NCI-H2107 (cell line): ENCODE measurements at places on chromosomes 5 and 9.

DNA sequence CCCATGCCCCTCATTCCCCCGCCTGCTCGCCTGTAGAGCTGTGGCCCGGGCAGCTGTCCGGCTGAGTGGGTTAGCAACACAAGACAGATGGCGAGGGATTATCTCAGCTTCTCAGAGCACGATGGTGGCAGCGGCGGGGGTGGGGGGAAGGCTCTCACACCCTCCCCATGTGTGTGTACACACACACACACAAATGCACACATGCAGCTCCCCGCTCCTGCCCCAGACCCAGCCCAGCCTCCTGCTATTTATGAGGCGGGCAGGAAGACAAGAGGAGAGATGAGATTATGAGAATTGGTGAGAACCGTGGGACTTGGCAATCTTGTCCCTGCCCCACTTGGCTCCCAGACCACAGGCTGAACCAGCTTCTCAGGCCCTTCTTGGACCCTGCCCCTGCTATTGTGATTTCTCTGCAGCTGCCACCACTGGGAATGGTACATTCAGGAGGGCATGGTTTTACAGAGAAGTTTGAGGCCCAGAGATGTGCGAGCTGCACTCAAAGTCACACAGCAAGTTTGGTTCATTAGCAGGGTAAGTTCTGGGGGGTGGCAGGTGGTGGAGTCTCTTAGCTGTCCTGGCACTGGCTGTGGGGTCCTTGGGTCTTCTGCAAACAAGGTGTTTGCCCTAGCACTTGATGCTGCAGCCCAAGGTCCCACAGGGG is 51.0 kb upstream of the PSD2 start:
- DNase-seq = no peak

- no peak for DNase-seq
Measured at GRCh38 chr5:691817-692528, 1.2 kb downstream of the TPPP start.

- DNase-seq = no peak
Measured at GRCh38 chr9:121483049-121483448, 16.6 kb downstream of the GGTA1 start.

DNA sequence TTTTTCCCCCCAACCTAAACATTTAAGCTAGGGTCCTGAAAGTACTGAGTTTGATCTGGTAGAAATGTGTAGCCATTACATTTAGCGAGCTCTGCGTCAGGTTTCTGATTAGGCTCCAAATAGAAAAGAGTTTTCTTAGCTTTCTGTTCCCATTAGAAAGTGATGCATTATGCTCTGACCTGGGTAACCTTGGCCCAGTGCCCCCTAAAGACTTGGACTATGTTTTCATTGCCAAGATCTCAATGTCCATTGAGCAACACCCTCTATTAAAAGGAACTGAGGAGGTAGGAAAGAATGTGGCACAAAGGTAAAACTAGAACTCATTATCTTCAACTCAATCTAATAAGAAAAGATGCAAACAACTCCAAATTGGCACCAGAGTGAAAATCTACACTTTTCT is 358.9 kb upstream of the PCSK5 start:
- no peak for DNase-seq

- DNase-seq = no peak
Measured at GRCh38 chr5:133083901-133084300, 32.1 kb downstream of the HSPA4 start.

GRCh38 chr5:1132570-1132969 is 20.7 kb upstream of the SLC12A7 start:
- no peak for DNase-seq

- no peak for DNase-seq
Measured at GRCh38 chr5:173789031-173789920, 98.9 kb upstream of the CPEB4 start.

- DNase-seq = no peak
Measured at GRCh38 chr9:38009035-38009501, 60.0 kb downstream of the SHB start.

DNA sequence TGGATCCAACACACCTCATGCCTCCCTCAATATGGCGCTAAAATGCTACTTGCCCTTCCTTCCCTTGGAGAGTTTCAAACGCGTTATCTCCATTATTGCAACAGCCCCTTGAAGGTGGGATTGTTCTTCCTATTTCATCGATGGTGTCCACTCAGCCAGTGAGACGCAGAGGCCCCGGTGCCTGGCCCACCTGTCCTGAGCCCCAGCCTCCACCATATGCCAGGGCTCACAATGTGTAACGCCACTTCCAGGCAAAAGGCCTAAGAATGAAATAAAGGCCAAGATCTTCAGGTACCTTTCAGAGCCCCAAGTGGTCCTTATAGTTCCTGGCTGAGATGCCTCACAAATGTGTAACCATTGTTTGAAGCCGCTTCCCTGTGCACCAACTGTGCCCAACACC is 170.7 kb upstream of the PHYKPL start:
- DNase-seq = no peak

DNA sequence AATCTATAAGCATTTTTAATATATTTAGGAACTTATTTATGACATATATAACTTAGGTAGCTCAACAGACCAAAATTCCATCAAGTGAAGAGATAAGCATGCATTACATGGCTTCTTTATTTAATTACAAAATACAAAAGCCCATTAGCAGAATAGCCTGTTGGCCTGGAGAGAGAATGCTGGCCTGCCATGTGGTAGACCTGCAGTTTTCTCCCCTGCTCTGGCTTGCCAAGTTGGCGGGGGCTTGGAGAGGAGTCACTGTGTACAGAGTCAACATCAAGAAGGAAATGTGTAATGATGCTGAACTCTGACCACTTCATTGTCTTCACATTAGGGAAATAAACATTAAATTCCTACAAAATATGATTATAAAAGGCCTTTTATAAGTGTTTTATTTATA is 69.8 kb upstream of the CNTLN start:
- no peak for DNase-seq

DNA sequence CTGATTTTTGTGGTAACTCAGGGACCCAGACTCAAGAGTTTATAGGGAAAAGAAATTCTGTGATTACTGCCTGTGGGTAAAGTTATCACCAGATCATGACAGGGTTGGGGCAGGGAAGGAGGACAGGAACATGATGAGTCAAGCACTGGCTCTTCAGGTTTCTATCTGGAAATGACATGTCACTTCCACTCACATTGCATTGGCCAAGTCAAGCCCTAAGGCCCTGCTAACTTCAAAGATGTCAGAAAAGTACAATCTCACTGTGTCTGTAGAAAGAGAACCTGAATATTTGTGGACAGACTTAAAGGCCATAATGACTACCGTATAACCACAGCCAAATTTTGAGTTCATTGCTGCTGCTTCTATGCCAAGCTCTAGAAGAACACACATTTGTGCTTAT is 187.7 kb downstream of the TLE4 start:
- DNase-seq = no peak

GRCh38 chr5:71483355-71483754 is 27.9 kb downstream of the BDP1 start:
- DNase-seq = no peak

- no peak for DNase-seq
Measured at GRCh38 chr5:175710326-175710725, 52.5 kb downstream of the HRH2 start.

DNA sequence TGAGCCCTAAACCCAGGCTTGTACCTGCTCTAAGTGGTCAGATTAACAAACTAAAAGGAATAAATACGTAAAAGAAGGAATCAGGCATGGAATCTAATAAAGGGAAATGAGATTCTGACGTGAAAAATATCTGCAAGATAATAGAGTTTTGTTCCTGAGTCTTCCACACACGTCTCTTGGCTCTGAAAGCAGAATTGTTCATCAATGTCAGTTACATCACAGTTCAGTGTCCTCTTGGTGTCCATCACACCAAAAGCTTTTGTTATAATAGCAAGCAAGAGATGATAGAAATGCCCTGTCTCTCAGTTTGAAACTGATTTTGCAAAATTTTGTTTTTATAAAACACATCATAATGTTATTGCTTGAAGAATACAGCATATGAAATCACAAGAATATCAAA is 34.7 kb upstream of the NMUR2 start:
- no peak for DNase-seq

- DNase-seq = no peak
Measured at GRCh38 chr5:176396330-176396729, 7.8 kb downstream of the HIGD2A start.

DNA sequence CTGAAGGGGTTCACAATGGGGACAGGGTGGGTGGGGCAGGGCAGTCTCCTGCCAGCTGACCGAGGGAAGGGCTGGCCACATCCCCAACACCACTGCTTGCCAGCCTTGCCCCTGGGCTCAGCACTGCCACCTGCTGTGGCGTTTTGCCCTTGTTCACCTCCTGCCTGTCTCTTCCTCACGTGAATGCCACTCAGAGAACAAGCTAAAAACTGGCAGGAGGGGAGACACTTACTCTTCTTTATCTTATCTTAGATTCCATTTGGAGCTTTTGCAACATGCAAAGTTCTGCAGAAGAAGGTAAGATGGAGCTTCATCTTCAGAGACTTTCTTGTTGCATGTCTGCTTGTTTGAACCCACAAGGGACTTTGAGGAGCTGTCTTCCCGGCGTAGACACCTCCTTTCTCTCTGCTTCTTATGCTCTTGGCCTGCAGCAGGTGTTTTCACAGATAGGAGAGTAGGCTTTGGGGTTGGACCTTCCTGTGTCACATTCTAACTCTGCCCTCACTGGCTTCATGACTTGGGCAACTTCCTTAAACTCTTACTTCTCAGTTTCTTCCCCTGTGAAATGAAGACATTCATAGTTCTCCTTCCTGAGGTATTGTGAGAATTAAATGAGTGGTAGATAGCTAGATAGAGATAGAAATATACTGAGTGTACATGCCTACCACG is 4.1 kb downstream of the LRSAM1 start:
- DNase-seq = no peak

DNA sequence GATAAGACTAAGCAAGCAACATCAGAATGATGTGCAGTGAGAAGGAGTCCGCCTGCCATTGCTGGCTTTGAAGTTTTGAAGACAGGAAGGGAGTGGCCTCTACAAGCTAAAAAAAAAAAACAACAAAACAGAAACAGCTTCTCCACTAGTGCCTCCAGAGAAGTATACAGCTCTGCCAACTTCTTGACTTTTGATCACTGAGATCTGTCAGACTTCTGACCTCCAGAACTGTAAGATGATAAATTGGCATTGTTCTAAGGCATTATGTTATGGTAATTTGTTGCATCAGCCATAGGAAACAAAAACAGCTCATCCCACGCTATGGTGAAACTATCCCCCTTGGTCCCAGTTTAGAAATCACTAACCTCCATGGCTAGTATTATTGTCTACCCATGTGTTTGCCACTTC is 131.0 kb upstream of the VCAN start:
- no peak for DNase-seq

GRCh38 chr5:90503596-90503995 is 25.8 kb downstream of the LYSMD3 start:
- no peak for DNase-seq

DNA sequence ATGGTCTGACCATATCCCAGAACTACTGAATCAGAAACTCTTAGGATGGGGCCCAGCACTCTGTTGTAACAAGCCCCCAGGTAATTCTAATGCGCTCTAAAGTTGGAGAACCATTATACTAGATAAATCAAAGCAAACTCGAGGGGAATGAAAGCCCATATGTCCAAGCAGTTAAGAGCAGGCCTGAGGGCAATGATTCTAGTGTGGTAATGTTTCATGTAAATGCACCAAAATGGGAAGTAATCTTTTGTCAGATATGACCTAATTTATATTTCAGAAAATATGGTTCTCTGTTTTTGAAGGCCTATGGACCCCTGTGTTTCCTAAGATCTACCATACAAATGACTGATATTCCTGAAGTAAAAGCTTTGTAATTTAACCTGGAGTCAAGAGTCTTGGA is 108.0 kb upstream of the PTGER4 start:
- DNase-seq = no peak

DNA sequence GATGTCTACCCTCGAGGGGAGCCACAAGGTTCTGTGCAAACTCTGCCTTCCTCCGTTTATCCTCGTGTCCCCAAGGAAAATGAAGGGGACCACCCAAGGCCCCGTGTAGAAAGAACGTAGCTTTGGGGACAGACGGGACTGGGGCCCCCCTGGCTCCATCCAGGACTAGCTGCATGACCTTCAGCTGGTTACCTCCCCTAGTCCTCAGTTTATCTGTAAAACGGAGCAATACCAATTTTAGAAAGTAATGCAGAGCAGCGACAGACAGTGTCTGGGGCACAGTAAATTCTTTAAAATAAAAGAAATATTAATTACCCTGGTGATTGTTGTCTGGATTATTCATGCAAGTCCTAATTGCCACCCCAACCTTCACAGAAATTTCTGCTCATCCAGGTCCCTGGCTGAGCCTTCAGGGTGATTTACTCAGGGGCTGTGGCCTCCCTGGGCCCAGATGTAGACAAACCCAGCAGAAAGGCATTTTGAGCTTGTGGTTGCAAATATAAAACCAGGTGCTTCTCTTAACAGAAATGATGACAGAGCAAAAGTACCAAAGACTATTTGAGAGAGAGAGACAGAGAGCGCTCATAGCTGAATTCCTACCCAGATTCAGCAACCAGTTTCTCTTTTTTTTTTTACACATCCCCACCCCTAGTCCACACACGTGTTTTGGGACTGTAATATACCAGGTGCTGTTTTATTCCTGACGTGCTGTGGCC is 155.1 kb upstream of the SMIM23 start:
- DNase-seq = no peak

- no peak for DNase-seq
Measured at GRCh38 chr9:36584620-36585460, 12.1 kb downstream of the MELK start.

GRCh38 chr5:177547736-177548135 is 6.6 kb downstream of the FAM193B start:
- no peak for DNase-seq

GRCh38 chr9:13160051-13160450 is 119.4 kb downstream of the MPDZ start:
- no peak for DNase-seq

- DNase-seq = no peak
Measured at GRCh38 chr9:93464395-93464794, 11.0 kb upstream of the FAM120AOS start.

DNA sequence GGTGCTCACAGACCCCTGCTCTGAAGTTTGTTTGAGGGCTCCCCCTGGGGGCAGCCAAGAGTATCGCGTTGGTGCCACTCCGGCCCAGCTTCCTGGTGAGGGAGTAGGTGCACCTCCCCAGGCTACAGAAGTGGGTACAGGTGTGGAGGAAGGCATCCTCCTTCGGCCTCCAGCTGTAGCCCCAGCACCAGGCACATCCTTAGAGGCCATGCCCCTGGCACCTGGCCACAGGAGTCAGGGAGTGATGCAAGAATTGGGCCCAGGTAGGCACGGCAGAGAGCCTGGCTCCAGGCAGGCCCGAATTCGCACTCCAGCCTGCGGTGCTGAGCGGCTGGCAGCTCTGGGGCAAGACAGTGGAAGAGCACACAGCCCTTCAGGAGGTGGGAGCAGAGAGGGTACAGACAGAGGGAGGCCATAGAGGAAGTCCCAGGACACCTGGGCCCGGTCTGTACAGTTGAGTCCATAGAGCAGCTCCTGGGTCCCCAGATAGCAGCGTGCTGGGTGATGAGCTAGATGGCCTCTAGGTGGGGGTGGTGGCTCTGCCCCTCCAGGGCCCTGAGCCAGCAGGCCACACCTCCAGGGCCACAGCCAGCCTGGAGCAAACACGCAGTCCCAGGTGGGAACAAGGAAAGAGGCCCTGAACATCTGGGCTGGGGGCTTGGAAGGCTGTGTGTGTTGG is 2.4 kb downstream of the SAPCD2 start:
- peak; percentile 85 for DNase-seq

GRCh38 chr5:11143456-11144267 is 382.6 kb upstream of the DAP start:
- DNase-seq = no peak
